Liver (tissue), 10 donors: ENCODE measurements at places on chromosomes 12 and 14. TPM values are rescaled to one million over a fixed set of nuclear protein-coding genes. Genes with fewer than 3 reads are reported as not detected.

Gene PRR4
- 3.5 TPM for total RNA-seq

Gene PPFIA2
- 0.05 TPM for total RNA-seq

Gene SLC10A1
- total RNA-seq: 1.1 TPM

Gene KRT82
- not detected for total RNA-seq

Gene GALC
- total RNA-seq: 13.0 TPM

Gene MEG3
- 26.4 TPM for total RNA-seq

Gene GPD1
- 12.0 TPM for total RNA-seq

Gene DNAH10
- 0.08 TPM for total RNA-seq

Gene OTUB2
- total RNA-seq: 0.28 TPM

Gene LTBR
- 93.9 TPM for total RNA-seq

Gene KRT5
- not detected for total RNA-seq

Gene DNAJC22
- total RNA-seq: 49.4 TPM
